ENCODE measurements at places on chromosomes 1 and 21.

DNA sequence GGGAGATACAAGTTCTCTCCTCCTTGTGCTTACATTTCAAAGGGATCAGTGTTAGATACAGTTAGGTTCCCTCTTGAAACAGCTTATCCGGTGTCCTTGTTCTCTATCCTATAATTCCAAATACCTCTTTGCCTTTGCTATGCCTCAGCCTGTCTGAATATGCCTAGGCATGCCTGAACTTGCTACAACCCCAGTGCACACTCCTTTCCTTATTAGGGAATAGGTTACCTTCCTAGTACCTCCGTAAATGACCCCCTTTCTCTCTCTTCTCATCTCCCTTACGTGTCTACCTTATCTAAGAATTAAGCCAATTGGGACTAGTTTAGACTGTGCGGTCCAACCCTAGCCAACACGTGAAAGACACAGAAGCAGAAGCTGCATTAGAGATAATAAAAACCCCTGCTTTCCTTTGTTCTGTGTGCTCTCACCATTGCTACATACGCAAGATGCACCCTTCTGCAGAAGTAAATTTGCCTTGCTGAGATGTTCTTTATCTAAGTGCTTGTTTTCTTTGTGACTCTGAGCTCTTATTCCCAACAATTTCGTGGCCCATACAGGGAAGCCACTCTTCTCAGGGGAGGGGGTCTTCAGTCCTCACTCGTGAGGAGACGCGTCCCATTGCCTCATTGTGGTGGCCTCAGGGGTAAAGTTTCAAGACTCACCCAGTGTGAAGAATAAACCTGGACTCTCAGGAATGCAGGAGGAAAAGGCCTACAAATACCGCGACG lies 802.1 kb downstream of the PLA2G4A start:
- DNase-seq, result no peak

DNA sequence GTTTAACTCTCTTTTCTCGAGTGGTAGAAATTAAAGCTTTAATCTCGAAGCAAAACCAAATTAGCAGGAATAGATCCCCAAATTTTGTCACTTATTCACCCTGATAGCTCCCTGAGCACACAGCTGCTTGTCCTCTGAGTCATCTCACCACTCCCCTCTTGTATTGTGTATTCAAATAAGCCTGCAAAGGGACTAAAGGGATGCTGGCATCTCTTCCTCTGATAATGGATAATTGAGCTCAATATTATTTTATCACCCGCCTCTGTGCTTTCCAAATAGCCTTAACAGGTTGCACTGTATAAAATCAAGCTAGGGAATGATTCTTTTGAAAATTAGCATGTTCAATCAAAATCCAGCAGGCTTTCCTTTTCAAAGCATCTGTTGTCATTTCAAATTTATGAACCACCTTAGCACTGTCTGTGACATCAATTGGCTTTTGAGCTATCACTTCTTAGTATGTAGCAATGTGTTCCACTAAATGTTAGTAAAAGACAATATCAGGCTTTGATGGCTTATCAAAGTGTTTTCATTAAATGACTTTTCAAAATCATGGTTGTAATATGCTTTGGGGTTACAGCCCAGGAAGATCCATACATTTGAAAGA lies 561.6 kb downstream of the PLA2G4A start:
- DNase-seq, result no peak

DNA sequence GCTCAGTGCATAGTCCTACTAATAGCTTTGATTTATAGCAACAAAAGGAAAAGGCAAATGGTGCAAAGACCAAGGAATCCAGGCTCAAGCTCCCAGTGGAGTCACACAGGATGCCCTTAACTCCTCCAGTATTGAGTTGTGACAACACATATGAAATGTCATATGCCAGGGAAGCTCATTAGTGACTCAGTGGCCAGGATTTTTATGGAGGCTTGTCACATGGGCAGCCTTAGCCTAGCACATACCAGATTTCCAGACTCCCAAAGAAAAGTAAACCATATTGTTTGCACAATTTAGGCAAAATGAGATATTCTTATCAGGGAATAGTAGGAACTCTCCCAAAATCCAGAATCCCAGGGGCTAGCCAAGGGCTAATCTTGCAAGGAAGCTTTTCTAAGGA lies 129.2 kb downstream of the MAGI3 start:
- no peak for DNase-seq

DNA sequence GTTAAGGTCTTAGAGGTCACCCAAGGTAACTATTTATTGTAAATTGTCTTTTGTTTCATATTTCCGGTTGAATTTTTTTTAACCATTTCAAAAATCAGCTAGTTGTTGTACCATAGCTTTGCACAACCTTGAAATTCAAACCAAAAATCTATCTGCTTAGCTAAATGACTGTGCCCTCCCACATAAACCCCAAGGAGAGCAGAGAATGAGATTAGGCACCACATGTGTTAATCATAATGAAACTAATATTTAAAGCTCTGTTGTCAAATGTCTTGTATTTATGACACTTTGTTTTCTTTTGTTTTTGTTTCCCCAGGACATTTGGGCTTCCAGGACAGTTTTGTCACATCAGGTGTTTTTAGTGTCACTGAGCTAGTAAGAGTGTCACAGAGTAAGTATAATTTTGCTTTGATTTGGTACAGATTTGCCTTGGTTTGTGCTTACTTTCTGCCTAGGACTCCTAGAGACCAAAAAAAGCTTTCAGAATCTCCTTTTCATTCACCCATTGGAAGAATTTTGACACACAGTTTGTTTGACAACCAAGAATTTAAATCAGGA lies 249.9 kb downstream of the NFIA start:
- DNase-seq, result no peak

DNA sequence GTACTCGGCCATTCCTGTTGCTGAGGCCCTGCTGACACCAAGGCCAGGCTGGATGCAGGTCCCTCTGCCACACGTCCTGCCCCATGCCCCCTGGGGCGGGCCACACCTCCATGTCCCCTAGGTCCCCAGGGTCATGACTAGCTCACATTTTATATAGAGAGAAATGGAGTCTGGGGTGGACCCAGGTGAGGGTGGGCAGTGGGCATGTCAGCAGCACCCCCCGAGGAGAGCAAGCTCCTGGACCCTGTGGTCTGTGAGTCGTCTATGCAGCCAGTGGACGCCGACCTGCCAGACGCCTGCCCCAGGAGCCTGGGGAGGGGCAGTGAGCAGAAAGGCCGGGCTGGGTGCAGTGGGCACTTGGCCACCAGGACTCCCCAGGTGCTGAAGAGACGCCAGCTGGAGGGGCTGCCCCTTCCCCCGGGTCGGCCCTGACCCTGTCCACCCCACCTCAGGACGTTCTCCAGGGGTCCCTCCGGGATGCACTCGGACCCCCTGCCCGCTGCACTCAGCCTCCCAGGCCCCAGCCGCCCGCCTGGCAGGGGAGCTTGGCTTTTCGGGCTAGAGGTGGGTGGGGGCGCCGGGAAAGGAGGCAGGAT lies 15.9 kb downstream of the SAMD11 start:
- no peak for DNase-seq

DNA sequence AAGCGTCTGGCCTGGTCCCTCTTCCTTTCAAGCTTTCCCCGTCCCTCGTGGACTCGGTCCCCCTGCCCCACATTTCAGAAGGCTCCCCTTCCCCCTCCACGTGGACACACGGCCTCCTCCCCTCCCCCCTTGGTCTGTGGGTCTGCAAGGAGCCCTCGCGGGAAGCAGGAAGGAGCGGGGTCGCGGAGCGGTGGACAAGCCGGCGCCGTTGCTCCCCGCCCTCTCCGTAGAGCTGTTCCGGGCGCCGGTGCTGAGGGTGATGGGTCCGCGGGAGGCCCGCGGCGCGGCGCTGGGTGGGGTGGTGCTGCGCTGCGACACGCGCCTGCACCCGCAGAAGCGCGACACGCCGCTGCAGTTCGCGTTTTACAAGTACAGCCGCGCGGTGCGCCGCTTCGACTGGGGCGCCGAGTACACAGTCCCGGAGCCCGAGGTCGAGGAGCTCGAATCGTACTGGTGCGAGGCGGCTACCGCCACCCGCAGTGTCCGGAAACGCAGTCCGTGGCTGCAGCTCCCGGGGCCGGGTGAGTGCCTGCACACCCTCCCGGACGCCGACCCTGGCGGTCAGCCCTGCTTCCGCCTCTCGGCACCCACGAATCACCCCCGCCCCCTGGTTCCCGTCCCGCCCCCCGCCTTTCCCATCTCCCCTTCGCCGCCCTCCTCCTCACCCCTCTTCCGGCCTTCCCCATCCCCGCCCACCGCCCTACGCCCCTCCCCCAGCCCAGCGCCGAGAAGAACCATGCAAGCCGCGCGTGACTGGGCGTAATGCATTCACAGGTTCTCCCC lies 5.3 kb downstream of the FCRLB start:
- DNase-seq, result peak; percentile 95

DNA sequence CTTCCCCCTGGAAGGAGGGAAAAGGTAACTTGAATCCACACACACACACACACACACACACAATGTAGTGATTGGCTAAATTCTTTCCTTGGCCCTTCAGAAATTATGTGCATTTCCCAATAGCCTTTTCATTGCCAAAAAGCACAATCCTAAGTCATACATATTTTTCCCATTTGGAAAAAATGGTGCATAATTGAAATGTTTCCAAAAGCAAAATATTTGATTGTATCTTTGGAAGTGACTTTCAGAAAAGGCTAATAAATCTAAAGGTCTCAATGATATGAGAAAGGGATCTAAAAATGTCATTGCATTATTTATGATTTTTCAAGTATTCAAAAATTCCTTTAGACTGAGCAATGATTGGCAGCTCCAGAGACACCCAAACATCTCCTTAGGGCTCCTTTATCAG lies 43.5 kb upstream of the NEK7 start:
- no peak for DNase-seq

- DNase-seq, result no peak
These were observed 41.3 kb downstream of the CHRM3 start for GRCh38 chr1:239427712-239428111.

DNA sequence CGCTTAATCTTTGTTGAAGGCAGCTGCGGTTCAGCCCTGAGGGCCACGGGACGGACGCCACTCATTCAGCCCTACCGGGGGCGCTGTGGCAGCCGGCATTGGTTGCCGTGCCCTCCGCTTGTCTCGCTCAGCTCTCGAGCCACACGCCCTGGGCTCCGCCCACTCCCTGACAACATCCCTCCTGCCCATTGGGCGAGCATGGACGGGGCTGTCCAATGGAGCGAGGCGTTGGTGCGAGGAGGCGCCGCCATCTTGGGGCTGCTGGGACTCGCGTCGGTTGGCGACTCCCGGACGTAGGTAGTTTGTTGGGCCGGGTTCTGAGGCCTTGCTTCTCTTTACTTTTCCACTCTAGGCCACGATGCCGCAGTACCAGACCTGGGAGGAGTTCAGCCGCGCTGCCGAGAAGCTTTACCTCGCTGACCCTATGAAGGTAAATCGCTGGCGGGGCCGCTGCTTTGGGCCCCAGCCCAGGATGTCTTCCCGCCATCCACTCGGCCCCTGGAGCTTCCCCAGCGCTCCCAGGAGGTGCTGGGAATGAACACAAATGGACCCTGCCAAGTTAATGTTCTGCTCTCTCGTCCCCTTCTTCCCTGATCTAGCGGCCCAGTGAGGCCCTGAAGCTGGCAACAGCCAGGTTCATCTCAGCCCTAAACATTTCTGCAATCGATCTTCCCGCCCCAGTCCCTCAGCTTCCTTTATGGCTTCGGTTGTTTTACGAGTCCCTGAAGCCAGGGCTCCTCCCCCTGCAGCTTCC lies at the start of gene SRP9:
TSS of gene SRP9 (plus strand) at position 244 of the 754 bp plus-strand sequence. CDS start at position 359, 115 bp downstream.
- peak; percentile 100 for DNase-seq

DNA sequence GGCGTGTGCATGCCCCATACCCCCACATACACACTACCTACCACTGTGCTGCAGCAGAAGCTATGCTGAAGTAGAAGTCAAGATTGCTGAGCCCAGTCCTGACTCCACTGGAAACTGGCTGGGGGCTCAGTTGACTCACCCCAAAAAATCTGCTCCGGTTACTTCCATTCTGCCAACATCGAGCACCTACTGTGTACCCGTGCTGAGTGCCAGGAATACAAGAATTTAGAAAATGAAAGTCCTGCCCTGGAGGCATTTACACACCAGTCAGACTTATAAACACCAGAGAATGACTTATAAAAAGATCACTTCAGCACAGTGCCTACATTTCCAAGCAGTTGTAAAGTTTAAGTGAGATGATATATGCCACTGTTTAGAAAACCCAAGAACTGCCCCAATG lies 99.1 kb downstream of the NMNAT2 start:
- DNase-seq, result no peak

- no peak for DNase-seq
These were observed 1629.3 kb downstream of the MRPL39 start for GRCh38 chr21:23977971-23978370.

GRCh38 chr21:23402929-23403520 lies 2204.3 kb downstream of the MRPL39 start:
- no peak for DNase-seq

GRCh38 chr1:201628490-201628889 lies 89.6 kb downstream of the NAV1 start:
- peak; percentile 66 for DNase-seq

GRCh38 chr1:51290489-51290847 lies 39.9 kb downstream of the TTC39A start:
- DNase-seq, result no peak

- no peak for DNase-seq
These were observed 2.0 kb downstream of the SLC1A7 start for GRCh38 chr1:53140451-53140850.

GRCh38 chr1:30981172-30981571 lies 72.6 kb upstream of the SDC3 start:
- DNase-seq, result no peak

DNA sequence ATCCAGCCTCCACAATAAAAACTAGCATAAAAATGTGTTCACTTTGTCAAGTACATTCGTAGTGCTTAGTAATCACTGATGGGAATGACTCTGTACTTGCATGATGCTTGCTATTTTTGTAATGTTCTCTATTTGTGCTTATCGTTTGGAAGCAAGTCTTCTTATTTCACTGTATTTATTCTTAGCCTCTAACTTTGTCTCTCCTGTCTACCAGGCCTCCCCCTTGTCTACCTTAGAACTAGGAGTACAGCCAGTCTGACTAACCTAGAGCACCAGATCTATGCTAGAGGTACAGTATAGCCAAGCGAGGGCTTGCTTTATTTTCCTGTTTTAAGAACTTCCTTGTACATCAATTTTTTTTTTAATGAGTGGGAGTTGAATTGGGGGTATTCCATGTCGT lies 108.2 kb downstream of the VPS13D start:
- no peak for DNase-seq

DNA sequence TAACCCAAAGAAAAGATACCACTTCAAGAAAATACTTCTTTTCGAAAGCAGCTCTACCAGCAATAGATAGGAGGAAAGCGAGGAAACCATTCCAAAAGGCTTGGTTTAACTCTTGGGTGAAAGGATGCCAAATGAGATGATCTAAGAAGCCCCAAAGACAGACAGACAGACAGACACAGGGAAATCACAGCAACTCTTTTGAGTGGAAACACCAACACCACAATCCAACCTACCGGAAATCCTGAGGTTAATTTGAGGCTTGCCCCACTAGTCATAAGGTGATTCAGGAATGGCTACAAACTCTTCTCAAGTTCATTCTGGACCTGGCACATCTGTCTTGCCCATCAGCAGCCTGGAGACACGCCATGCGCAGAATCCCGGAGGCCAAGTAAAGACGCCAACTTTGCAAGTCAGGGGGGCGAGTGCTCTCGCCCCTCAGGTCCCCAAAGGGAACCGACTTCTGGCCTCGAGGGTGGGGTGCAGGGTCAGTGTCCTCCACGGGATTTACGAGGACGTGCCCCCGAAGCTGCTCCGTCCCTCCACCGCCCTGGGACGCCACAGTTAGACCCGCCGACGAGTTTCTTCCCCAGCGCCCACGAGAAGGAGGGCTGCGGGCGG lies 778 bp downstream of the EVI5 start:
- peak; percentile 72 for DNase-seq
